ENCODE measurements at places on chromosomes 4 and X.

DNA sequence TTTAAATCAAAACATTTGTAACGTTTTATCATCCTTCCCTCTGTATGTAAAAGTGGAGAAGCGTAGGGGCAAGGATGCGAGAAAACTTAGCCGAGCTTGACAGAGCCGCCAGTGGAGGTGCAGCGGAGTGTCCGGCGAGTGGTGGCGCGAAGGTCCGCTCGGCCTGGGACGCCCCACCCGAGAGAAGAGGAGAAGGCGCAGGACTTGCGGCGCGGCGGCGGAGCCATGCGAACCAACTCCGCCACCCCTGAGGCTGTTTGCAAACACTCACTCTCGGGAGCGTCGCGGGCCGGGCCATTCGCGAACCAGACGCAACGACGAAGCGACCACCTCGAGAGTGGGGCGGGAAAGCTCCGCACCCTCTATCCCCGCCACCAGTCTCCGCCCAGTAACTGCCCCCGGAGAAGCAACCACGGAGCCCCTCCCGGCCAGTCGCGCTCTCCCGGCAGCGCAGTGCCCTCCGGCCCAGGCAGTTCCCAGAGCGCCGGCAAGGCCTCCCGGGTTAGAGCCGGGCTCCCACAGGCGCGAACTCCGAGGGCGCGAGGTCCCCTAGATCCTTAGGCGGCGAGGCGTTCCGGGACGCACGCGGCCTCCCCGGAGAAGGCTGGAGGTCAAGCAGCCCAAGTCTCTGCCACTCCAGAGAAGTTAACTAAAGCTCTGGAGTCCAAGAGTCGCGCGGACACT, 2.3 kb upstream of the MAB21L2 start:
- DNase-seq, result peak; percentile 21

- DNase-seq, result no peak
Measured at GRCh38 chr4:63296773-63297172, 1112.5 kb downstream of the TECRL start.

DNA sequence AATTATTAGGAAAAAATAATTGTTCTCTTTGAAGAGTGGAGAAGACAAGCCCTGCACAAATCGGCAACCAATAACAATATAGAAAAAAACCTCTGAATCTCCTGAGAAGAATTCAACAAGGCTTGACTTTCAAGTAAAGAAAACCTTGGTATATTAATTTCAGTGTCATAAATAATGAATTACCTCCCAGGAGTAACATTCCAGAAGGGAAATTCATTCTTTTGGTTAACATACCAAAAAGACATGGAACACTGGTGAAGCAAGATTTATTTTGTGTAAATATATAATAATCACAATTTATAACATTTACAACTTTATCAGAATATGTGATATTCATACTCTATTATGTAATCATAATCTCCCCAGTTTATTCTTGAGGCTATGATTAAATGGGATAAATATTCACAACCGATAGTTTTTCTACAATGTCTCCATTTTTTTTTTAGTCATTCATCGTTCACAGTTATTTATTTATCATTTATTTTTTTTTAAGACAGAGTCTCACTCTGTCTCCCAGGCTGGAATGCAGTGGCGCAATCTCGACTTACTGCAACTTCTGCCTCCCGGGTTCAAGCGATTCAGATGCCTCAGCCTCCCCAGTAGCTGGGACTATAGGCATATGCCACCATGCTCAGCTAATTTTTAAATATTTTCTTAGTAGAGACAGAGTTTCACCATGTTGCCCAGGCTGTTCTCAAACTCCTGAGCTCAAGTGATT, 53.0 kb upstream of the RPS6KA6 start:
- no peak for DNase-seq

DNA sequence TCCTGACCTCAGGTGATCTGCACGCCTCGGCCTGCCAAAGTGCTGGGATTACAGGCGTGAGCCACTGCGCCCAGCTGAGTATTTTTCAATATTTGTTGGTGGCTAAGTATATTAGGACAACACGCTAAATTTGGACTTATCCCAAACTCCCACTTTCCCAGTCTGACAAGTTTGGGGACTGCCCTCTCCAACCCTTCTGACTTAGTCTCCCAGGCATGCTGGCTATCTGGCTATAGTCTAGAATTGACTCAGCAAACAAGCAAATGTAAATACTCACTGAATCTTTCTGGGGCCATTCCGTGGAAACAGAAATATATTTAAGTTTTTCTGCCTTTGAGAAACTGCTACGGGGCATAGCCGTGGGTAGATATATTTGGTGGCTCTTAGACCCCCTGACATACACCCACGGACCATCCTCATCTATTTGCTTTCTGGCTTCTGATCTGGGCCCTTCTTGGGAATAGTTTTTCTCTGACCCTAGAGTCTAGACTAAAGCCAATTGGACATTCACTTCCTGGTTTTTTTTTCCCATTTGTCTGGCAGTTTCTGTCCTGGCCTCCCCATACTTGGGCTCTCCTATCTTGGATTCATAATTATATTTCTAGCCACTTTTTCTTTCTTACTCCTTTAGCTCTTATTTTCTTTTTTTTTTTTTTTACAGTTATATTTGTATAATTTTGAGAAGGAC, 11.3 kb upstream of the DOCK11 start:
- no peak for DNase-seq

- DNase-seq, result no peak
Measured at GRCh38 chr4:140724760-140725159, 31.4 kb downstream of the TBC1D9 start.

DNA sequence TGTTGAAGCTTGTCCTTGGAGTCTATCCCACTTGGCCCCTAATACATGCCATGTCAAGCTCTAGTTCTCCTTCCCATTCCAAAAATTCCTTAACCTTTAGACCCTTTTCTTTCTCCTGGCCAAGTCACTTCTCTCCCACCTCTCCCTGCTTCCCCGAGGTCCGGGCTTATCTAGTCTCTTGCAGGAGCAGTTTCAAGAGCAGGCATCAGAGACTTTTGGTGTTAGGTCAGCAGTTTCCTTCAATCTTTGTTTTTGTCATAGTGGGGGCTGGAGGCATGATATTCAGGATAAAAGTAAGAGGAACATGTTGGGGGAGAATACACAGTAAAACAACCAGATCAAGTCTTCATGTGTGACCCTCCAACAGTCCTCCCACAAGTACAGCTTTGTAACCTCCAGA, 11.5 kb upstream of the IDS start:
- DNase-seq, result no peak

- DNase-seq, result peak; percentile 73
Measured at GRCh38 chr4:17189401-17189720, 290.9 kb upstream of the LDB2 start.

DNA sequence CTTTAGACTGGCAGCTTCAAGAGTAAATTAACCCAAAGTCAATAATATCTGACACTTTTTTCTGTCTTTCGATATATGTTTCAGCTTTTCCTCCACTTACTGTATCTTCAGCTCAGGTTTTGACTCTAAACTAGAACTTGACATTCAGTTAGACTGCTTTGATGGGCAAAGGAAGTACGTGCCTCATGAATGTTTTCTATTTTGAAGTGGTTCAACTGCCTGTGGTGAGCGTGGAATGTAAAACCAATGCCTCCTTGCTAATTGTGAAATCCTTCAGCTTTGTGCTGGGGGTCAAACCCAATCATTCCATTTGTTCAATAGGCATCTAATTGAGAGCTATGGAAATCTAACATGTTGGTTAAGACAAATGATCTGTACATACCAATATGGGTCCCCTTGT, 857.0 kb upstream of the HTR2C start:
- DNase-seq, result no peak

GRCh38 chr4:8105306-8106100, 53.1 kb downstream of the ABLIM2 start:
- no peak for DNase-seq

GRCh38 chr4:40948014-40948413, 198.3 kb downstream of the NSUN7 start:
- no peak for DNase-seq

GRCh38 chrX:9582956-9583355, 118.1 kb downstream of the TBL1X start:
- DNase-seq, result no peak

- DNase-seq, result no peak
Measured at GRCh38 chrX:41720125-41720779, 3.7 kb upstream of the GPR82 start.

GRCh38 chr4:45550766-45551366, 573.0 kb downstream of the GABRG1 start:
- DNase-seq, result no peak

GRCh38 chrX:108001218-108001814, 19.1 kb upstream of the TEX13B start:
- DNase-seq, result peak; percentile 18

DNA sequence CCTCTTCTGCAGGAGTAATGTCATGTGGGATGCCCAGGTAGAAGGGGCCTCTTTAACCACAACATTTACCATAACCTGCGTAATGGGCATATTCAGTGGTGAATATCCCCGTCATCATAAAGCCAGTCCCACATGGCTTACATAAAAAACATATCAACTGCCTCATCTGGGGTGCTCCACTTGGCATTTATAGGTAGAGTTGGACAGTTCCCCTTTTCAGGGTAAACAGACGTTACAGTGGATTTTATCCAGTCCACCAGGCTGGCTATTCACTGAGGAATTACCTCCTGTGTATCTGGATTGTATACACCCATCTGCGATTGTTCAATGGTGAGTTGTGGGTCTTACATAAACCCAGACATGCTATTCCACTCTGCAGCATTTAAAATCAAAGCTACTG, 70.7 kb upstream of the ANKRD17 start:
- no peak for DNase-seq

DNA sequence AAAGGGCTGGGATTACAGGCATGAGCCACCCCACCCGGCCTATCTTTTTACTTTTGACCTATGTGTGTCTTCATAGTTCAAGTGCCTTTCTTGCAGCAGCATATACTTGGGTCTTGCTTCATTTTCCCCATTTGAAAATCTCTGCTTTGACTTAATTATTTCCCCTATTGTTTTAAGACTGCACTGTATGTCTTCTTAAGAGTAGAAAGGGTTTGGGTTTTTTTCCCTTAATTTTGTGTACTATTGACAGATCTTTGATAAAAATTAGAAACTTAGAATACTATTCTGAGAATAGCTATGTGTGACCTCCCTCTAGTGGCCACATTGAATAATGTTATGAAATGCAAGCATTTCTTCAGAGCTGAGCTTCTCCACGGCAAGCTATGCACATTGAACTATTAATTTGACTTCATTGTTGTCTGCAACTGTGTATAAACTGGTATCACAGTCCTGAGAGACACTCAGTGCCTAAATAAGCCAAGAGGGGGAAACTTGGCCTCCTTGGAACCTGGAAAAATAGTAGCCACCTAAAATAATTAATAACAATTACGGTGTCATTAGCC, 8.7 kb upstream of the SLC25A4 start:
- peak; percentile 66 for DNase-seq

DNA sequence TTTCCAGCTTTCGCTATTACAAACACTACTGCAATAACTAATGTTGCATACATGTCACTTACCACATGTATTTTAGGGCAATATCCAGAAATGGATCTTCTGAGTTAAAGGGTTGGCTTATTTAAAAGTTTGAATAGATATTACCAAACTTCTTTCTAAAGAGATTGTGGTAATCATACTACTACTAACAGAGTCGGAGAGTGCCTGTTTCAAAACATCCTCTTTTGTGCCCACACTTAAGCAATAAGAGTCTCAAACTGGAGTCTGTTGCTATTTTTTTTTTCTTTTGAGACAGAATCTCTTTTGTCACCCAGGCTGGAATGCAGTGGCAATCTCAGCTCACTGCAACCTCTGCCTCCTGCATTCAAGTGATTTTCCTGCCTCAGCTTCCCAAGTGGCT, 35.8 kb downstream of the FGFBP1 start:
- DNase-seq, result no peak

GRCh38 chrX:32780109-32780508, 431.2 kb downstream of the DMD start:
- DNase-seq, result no peak

- DNase-seq, result no peak
Measured at GRCh38 chr4:88327665-88328064, 43.3 kb upstream of the PPM1K start.
